ENCODE measurements at places on chromosomes 11 and 22. TPM values are rescaled to one million over a fixed set of nuclear protein-coding genes. Genes with fewer than 3 reads are reported as not detected.

GLYATL1 gene
- not detected for total RNA-seq

GRCh38 chr22:31957970-31958594, 13.7 kb downstream of the YWHAH start:
- no peak for DNase-seq

SLC39A13 gene
- total RNA-seq, result 88.9 TPM

SMTN gene
- 1,240 TPM for total RNA-seq

GRCh38 chr11:91173701-91174100, 950.9 kb upstream of the CHORDC1 start:
- no peak for DNase-seq

GRCh38 chr11:1074244-1075221, at the start of gene MUC2:
MUC2 (plus strand) TSS chr11:1074874.
- DNase-seq, result peak; percentile 66

GRCh38 chr11:60880643-60881282, 13.4 kb downstream of the ZP1 start:
- DNase-seq, result no peak

- DNase-seq, result no peak
Measured at GRCh38 chr11:94423507-94423906, 22.3 kb upstream of the GPR83 start.

DNA sequence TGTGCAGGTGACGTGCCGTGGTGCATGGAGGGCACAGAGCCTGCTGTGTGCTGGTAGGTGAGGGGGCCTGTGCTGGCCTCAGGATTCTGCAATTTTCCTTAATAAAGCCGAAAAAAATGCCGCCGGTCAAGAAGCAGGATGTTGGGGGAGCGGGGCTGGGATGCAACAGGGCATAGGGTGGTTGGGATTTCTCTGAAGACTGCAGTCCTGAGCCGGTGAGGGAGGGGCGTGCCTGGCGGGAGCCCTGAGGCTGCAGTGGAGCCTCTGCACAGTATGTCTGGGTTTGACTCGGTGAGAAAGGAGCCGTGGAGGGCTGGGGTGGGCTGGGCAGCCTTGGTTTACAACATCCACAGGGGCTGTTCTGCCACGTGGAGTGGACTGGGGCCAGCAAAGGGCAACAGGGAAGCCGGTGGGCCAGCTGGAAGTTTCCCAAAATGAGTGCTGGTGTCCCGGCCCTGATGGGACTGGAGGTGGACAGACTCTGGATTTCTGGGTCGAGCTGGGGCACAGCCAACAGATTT, 1.3 kb downstream of the CDHR5 start:
- DNase-seq, result no peak

SLC22A12 gene
- total RNA-seq, result not detected

DNA sequence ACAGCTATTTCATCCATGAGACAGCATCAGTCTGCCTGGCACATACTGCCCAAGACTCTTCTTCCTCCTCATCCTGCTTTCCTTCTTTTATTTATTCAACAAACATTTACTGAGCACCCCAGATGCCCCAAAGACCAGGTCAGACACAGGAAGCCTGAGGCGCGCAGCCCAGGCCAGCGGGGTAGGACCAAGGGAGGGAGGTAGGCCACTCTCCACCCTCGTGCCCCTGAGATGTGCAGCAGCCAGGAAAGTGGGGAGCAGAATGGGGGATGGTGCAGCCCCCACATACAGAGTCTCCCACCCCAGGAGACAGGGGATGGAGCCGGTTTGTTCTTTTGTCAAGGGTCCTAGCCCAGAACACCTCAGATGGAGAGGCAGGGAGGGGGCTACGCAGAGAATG, 4.2 kb upstream of the IL2RB start:
- DNase-seq, result no peak

- DNase-seq, result peak; percentile 73
Measured at GRCh38 chr11:128686745-128687177, 7.1 kb upstream of the FLI1 start.

SCGB2A2 gene
- total RNA-seq, result not detected

RAPSN gene
- total RNA-seq, result 0.71 TPM

CBX7 gene
- total RNA-seq, result 90.5 TPM

PLEKHB1 gene
- total RNA-seq, result 10.5 TPM

MIOX gene
- total RNA-seq, result not detected

Data from aorta (tissue), 5 donors.